ENCODE measurements at places on chromosomes 2 and 18.

- DNase-seq = no peak
These were observed 297.1 kb upstream of the SESTD1 start for GRCh38 chr2:179561702-179562101.

- DNase-seq = no peak
These were observed 57.7 kb downstream of the ARHGEF4 start for GRCh38 chr2:130894326-130894942.

- no peak for DNase-seq
These were observed 21.7 kb downstream of the ARHGAP28 start for GRCh38 chr18:6751222-6751621.

DNA sequence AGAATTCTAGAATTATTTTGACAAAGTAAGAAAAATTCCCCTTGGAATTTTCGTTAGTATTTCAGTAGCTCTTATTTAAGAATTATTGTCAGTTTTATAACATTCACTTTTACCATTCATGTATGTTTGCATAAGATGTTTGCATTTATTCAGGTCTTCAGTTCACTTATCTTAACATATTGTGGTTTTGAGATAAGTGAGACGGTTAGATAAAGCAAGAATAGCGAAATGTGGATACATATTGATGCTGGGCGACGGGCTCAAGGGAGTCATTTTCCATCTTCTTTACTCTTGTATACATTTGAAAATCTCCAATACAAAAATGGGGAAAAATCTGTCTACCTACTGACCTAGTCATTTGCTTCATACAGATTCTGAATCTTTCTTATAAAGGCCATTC lies 156.7 kb upstream of the HDAC4 start:
- DNase-seq = no peak

- DNase-seq = no peak
These were observed 71.3 kb upstream of the NYAP2 start for GRCh38 chr2:225328192-225328591.

DNA sequence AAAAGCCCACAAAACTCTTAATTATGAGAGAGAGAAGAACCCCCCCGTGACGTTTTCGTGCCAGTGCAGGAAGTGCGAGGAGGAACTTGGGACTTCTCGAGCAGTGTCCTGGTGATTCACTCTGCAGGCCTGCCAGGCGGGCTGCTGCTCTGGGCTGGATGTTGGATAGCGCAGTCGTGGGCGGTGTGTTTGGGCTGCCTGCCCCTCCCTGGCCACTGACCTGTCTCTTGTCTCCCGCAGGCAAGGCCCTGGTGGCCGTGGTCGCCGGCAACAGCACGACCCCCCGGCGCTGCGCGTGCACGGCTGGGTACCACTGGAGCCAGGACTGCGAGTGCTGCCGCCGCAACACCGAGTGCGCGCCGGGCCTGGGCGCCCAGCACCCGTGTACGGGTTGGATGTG lies 29.0 kb downstream of the TNFRSF11A start:
- no peak for DNase-seq

DNA sequence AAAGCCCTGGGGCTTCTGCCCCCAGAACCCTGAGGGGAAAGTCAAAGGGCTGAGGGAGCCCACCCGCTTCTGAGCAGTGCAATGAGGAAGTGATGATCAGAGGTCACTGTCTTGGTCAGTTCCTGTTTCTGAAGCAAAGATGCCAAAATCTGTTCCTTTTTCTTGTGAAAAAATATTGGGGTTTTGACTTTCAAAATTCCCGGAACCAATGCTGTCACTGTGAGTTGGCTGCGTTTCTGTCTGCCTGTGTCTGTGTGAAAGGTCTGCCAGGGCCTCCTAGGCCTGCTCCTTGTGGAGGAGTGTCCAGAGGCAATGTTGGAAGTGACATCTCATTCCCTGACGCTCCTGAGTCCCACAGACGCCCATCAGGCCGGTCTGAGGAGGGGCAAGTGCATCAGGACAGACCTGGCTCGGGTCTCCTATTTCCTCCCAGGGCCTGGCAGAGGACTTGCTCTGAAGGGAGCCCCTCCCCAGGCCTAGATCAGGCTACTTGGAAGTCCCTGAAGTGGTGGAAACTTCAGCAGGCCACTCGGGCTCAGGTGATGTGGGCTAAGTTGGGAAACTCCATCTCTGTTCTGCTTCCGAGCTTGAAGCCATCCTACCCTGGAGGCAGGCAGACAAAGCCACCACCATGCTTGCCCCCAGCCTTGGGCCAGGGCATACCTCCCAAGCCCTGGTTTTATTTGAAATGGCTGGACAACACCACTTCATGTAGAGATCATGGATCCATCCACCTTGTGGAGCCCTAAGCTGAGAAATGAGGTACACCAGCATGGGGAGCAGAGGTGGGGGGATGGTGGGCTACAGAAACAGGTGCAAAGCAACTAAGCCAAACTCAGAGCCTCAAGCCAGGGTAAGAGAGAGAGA lies 51.0 kb downstream of the PKDCC start:
- no peak for DNase-seq

GRCh38 chr2:221473451-221473850 lies 98.7 kb downstream of the EPHA4 start:
- no peak for DNase-seq

GRCh38 chr2:37149626-37150322 lies 7.0 kb downstream of the EIF2AK2 start:
- no peak for DNase-seq

GRCh38 chr2:99841749-99842148 lies 300.6 kb downstream of the AFF3 start:
- no peak for DNase-seq

All from glutamatergic neuron (in vitro differentiated cells).